ENCODE measurements at places on chromosomes 5 and 9.

- no peak for DNase-seq
Observed at GRCh38 chr5:111580956-111581355, 68.6 kb upstream of the STARD4 start.

GRCh38 chr9:19378164-19378563, 1.9 kb downstream of the RPS6 start:
- DNase-seq: no peak

GRCh38 chr9:5122516-5122915, 62.9 kb downstream of the INSL6 start:
- DNase-seq: no peak

DNA sequence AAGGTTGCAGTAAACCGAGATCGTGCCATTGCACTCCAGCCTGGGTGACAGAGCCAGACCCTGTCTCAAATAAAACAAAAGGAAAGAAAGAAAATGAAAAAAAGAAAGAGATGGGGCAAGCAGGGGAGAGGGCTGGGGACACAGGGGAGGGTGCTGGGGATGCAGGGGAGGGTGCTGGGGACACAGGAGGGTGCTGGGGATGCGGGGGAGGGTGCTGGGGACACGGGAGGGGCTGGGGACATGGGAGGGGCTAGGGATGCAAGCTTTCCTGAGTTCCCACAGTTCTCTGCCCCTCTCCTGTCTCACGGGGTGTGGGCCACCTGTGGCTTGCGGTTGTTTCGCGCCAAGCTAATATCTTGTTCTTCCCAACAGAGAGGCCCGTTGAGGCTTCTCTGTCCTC, 7.2 kb downstream of the PDCD6 start:
- no peak for DNase-seq

DNA sequence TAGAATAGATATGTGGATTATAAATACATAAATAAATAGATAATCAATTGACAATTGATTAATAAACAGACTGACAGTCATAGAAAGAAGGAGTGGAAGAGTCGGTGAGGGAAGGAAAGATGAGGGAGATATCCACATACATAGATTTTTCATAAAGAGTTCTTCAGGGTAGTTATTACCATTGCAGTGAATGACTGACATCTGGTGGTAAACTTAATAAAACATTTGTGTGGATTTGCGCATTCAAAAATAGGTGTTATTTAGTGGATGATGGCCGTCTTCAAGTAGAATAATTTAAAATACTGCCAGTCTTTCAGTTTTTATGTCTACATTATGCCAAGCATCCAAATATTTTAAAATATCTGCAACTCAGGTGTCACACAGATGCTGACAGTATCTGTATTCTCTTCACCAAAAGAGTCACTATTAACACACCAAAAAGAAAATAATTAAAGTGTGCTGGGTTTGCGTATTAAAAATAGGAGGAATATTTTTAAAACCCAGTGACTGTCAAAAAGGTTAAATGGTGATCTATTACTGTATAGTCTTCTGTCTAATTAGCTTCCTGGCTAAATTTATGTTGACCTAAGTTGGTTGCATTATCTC, 78.8 kb downstream of the GIN1 start:
- no peak for DNase-seq

- no peak for DNase-seq
Observed at GRCh38 chr5:121485281-121485680, 366.4 kb upstream of the FTMT start.

DNA sequence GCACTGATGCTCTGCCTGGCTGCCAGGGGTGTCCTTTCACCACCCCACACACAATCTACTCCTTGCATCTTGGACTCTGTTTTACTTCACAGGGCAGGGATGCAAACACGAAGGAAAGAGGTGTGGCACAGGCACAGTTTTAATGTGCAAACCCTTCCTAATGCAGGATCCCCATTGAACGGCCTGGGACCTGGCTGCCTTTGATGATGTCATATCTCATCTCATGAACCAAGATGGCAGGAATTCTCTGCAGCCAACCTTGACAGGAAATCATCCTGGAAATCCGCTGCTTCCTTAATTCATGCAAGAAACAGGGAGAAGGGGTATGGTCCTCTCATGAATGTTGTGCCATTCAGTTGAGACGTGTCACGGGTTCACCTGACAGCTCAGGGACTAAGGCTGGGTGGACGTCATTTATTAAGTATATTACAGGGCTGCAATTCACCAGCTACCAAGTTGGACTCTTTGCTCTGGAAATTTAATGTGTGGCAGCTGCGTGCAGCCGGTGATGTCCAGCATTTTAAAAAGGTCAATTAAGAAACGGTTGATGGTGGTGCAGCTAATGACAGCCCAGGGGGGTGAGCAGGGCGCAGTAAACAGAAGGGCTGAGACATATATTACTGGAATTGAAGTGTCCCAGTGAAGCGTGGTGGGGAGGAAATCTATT, 91.5 kb downstream of the LMNB1 start:
- no peak for DNase-seq

- no peak for DNase-seq
Observed at GRCh38 chr5:125005266-125005665, 258.8 kb upstream of the ZNF608 start.

GRCh38 chr5:143128412-143129071, 274.9 kb downstream of the NR3C1 start:
- no peak for DNase-seq

DNA sequence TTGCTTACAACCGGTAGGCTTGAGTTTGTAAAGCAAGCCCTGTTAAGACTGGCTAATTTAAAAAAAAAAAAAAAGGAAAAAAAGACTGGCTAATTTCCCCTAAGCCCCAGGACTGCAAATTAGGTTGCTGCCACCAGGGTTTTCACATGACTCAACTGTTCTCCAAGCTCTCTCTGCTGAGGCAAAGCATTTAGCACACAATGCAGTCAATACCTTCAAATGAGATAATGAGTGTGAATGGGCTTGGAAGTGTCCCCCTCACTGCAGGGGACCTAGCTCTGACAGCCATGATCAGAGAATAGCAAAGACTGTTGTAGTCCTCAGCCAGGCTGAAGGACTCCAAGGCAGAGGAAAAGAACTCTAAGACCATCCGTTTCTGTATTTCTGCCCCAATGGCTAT, 42.8 kb upstream of the ZSWIM6 start:
- no peak for DNase-seq

GRCh38 chr9:128246471-128246870, 29.3 kb downstream of the GOLGA2 start:
- DNase-seq: no peak

DNA sequence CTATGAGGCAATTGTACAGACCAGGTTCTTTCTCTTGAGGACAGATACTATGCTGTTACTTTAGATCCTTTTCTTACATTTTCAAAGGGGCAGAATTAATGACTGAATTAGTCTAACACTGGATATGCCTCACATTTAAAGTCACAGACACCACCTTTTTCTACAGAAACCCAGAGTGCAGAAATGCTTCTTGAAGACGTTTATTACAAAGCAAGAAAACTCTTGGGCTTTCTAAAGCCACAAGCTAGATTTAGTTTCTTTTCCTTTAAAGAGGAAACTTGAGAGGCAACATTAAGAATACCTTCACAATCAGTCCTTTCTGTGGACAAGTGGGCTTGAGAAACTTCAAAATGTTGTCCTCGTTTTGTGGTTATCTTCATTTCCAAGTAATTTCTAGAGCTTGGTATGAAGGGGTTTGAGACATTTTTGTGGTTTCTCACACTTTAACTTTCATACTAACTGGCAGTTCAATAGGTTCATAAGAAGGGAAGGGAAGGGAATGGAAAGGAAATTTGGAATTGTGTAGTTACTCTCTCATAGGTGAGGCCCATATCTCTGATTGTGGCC, 527.4 kb downstream of the RASEF start:
- no peak for DNase-seq

DNA sequence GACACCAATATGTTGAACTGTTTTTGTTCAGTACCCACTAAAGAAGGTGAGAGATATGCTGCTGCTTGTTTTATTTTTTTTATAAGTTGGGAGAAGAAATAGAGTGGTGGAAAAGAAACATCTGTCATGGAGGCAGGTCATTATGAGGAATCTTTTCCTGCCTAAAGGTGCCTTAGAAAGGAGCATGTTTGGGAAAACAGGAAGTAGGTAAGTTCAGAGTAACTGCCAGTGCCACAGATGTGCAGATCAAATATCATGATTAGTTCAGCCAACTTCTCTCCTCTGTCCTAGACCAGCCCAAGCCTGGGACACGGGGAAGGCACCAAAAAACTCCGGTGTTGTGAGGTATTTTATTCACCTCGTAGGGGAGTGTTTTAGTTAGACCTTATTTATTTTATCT, 144.2 kb downstream of the MAN2A1 start:
- no peak for DNase-seq

DNA sequence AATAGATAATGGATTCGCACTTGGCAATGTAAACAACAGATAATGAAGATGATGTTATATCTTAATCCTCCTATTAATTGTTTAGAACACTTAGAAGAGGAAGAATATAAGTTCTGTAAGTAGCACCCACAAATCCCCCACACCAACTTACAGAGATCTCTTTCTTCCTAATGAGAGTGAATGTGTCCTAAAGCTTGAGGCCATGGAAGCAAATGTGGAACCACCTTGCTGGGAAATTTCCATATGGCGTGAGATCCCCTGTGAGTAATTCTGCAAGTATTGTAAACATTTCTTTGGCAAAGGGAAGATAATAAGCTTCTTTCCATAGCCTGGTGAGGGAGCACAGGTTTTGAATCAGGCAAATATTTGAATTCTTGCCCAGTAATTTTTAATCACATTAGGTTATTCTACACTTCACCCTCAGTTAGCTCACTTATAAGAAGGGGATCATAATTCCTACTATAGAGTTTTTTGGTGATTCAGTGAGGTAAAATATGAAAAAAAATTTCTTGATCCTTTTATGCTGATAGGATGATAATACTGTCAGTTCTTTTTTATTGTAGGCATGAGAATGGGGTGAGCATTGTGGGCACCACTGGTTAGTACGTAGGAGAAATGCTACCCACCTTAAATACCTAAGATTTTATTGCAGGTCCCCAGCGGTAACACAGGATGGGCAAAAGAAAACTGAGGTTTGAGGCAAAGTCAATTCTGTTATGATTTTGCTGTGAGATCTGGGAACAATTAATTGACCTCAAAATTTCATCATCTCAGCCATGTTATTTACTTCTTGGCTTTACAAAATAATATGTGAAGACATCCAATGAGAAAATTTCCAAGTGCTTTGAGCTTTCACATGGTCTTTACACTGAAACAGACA, 574.8 kb downstream of the PSAT1 start:
- no peak for DNase-seq

- DNase-seq: no peak
Observed at GRCh38 chr9:130940027-130940549, 1.0 kb upstream of the FIBCD1 start.

GRCh38 chr9:76401580-76402354, 7.5 kb upstream of the RFK start:
- DNase-seq: no peak

DNA sequence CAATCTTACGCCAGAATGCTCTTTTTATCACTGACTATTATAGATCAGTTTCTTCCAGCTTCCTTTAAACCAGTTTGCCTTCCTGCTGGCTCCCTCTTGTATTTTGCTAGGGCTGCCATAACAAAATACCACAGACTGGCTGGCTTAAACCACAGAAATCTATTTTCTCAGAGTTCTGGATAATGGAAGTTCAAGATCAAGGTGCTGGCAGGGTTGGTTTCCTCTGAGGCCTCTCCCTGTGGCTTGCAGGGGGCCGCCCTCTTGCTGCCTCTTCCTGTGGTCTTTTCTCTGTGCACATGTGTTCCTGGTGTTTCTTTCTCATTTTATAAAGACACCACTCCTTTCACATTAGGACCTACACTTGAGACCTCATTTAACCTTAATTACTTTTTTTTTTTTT, 6.8 kb upstream of the FXN start:
- peak; percentile 27 for DNase-seq

- no peak for DNase-seq
Observed at GRCh38 chr5:112491257-112491656, 72.2 kb upstream of the EPB41L4A start.

- no peak for DNase-seq
Observed at GRCh38 chr5:72281764-72282499, 38.1 kb downstream of the MRPS27 start.

DNA sequence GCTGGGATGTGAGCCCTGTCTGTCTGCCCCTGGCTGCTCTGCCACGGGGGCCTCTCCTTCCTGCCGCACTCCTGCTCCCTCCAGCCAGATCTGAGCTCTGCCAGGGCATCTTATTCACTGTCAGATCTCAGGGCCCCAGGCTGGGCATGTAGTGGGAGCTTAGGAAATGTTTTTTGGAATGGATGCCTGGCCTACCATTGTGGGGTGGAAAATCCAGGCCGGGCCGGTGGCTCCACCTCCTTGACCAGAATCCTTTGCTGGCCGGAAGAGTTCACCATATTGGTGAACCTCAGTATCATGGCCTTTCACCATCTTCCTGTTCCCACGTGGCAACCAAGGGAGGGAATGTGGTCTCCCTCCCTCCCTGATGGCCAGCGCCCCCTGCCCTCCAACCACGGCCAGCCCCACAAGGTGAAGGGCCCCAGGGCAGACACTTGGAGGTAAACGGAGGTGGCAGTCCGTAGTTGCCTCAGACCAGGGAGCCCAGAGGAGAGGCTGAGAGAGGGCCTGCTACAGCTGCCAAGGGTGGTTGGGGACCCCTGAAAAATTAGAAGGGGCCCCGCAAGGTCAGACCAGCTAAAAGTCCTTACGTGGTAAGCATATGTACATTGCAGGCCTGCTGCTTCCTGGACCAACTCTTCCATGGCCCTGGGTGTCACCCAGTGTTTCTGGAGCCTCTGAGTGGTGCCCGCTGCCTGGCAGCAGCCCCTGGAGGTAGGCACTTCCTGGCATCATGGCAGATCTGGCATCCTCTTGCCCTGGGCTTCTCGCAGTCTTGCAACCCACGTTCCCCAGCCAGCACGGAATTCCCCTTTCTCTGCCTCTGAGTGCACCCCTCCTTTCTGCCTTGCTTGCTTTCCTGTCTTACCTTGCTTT, 153.3 kb downstream of the RGS3 start:
- DNase-seq: peak; percentile 32

GRCh38 chr9:93302586-93303257, 118.8 kb downstream of the WNK2 start:
- DNase-seq: peak; percentile 68

DNA sequence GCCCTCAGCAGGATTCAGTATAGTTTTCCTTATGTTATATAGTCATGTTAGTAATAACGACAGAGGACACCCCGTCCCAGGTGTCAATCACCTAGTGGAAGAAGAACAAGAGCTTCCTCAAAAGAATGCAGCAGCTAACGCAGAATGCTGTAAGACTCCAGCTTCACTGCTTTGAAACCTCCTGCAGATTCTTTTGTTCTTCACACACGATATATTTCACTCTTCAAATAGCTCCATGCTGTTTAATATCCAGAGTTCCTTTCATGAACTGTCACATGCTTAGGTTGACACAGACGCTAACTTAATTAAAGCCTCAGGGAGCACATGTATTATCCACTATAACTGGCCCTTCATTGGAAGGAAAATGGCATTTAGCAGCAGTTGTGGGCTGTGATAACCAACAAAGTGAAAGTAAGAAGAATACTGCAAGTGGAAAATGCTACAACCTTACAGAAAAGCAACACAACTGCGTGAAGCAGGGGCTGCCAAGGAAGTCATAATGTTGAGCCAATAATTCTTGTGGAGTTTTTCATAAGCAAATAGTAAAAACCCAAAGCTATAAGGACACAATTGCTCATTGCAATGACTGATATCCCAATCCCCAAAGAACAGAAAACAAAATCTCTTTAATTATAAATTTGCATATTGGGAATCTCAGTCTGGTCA, 387.5 kb downstream of the PLK2 start:
- DNase-seq: no peak

- no peak for DNase-seq
Observed at GRCh38 chr9:116809656-116810055, 122.6 kb downstream of the TRIM32 start.

Data from stimulated activated CD4-positive, alpha-beta T cell treated with anti-CD3 and anti-CD28 coated beads, Interleukin-2, amount 100 ng/mL, for 24 hours (primary cell).